Stimulated activated CD4-positive, alpha-beta T cell treated with anti-CD3 and anti-CD28 coated beads, Interleukin-1b, Interleukin-23, amount 100 ng/mL, for 1 hour (primary cell): ENCODE measurements at places on chromosomes 7 and 10.

DNA sequence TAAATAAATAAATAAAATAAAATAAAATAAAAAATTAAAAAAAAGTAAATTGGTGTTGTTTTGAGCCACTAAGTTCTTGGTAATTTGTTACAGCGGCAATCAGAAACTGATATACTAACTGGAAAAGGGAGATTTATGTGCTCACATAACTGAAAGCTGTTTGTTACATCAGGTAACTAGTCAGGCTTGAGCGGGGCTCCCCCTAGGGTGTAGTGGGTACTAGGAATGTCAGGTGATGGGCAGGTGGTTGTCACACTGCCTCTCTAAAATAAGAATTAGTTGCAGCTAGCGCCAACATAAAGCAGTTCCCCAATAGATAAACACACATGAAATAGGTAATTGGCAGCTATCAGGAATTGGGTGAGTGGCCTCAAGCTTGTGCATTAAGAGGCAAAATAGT, 1336.9 kb downstream of the XPNPEP1 start:
- DNase-seq, result no peak

GRCh38 chr7:50926049-50926448, 143.4 kb upstream of the GRB10 start:
- DNase-seq, result no peak

- no peak for DNase-seq
Measured at GRCh38 chr10:33886299-33886698, 551.8 kb upstream of the NRP1 start.

- DNase-seq, result no peak
Measured at GRCh38 chr10:58590152-58590840, 77.6 kb downstream of the BICC1 start.

DNA sequence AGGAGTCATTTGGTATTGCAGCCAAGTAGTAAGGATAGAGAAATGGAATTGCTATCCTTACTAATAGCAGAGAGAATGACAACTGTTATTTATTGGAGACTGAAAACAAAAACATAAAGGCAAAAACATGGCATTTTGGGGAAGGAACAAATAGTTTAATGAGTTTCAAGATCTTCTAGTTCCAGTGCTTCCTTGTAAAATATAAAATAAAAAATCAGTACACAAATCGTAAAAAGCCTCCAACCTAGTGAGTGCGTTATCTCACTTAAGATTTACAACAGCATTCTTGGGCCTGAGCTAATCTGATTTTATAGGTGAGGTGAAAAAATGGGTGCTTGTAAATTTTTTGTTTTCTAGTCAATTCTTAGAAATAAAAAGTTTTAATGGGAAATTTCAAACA, 3.3 kb downstream of the RBM33 start:
- no peak for DNase-seq

DNA sequence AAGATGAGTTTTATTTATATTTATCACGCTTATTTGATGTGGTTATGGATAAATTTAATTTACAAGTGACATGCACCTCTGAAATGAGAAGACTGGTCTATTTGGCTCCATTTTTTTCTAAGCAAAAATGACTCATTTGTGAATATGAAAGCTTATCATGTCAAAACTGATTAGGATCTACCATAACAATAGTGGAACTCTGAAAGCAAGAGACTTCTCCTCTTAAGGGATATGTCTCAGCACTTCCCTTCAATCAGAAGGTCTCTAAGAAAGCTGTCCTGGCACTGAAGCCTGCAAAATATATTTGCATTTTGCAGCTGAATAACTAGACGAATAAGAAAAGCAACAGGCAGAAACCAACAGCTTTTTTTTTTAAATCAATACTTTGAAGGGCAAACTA, 12.7 kb downstream of the FAS start:
- no peak for DNase-seq

- no peak for DNase-seq
Measured at GRCh38 chr7:47149208-47149839, 432.6 kb downstream of the TNS3 start.

DNA sequence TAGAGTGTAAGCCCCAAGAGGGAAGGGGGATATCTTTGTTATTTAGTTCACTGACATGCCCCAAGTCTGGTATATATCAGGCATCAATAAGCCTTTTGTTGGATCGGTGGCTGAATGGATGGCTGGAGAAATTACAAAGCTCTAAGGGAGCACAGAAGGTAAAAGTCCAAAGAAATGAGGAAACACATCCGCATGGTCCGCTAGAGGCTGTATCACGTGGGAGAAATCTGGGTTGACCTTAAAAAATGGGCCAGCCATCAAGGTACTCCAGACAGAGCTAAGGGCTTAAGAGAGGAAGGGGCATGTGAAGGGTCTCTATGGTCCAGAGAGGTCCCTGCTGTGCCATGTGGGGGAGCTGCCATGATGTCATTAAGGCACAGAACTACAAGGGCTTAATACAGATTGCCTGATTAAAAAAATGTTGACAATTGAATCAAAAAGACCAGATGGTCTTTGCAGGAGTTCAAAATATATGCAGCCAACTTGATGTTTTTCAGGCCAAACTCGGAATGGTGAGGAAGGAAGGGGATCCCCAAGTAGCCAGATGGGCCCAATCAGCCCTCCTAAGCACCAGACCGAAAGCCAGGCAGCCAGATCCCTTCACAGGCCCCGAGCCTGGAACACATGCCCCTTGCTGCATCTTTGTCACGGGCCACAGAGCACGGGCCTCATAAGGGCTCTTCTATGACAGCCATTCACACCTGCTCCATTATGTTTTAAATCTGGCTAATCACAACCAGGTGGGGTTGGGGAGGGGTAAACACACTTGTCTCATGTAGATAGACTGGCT, 31.9 kb downstream of the SCRN1 start:
- no peak for DNase-seq

- no peak for DNase-seq
Measured at GRCh38 chr7:151384352-151384697, 25.5 kb downstream of the WDR86 start.

DNA sequence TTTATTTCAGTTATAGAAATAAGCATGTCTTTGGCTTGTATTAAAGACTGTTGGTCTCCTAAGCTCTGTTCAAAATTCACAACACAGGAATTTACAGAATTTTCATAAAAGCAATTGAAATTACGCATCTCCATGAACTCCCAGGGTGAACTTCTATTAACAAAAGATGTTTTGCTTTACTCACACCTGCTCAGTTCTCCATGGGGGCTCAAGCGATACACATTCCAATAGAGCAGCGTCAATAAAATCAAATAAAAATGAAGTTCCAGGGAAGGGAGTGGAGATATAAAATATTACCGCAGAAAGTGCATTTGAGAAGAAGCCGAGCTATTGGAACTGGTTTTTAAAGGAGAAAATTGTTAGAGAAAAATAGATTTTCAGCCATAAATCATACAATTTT, 41.5 kb upstream of the ZNF438 start:
- DNase-seq, result no peak

- no peak for DNase-seq
Measured at GRCh38 chr7:826230-826917, 5.9 kb upstream of the SUN1 start.

DNA sequence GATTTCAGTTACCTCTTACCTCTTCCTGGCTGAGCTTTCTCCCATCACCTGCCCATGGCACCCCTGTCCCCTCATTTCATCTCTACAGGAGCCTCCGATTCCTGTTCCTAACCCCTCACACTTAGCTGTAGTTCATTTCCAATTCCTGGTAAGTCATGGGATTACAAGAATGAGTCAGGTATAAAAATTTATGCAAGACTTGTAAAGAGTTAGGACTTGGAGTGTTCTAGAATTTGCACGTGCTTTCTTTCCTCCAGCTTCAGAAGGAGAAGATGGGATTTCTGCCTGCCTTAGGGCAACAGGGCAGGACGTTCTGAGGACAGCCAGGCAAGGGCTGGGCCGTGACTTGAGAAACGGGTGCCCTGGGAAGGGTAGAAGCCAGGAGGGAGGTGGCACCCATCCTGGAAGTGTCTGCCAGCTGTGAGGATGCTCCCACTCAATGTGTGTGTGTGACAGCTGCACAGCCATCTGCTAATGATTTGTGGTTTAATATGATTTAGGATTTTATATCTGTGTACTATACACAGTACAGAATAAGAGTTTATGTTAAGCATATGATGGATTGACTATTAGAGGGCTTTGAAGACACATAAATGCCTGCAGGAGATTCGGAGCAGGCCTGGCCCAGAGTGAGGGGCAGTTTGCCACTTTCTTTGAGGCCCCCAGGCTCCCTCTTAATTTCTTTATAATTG, 81.5 kb upstream of the VIPR2 start:
- DNase-seq, result no peak

- no peak for DNase-seq
Measured at GRCh38 chr7:2843711-2844152, 376 bp downstream of the GNA12 start.

GRCh38 chr7:128129224-128129864, 98.1 kb upstream of the LRRC4 start:
- no peak for DNase-seq

- no peak for DNase-seq
Measured at GRCh38 chr10:98384531-98385133, 30.4 kb downstream of the PYROXD2 start.

DNA sequence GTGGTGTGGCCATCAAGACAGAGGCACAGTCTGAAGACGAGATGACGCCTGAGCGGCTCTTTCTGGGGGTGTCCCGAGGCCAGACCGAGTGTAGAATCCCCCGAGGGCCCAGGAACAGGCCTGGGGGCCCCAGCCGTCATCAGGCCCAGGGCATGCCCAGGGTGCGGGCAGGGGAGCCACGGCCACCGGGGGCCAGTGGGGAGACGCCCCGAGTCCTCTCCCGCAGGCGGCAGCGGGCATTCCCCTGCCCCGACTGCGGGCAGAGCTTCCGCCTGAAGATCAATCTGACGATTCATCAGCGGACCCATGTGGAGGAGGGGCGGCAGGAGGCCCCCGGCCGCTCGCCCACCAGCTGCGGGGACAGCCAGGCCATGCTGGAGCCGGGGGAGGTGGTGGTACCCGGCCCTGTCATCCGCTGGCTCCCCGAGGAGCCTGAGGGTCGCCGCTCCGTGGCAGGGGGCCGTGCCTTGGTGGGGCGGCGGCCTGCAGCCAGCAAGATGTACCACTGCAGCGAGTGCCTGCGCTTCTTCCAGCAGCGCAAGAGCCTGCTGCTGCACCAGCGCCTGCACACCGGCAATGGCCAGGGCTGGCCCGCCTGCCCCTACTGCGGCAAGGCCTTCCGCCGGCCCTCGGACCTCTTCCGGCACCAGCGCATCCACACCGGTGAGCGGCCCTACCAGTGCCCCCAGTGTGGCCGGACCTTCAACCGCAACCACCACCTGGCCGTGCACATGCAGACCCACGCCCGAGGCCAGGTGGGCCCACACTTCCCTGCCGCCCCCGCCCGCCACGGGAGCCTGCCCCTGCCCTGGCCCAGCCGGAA, 19.7 kb downstream of the ZNF783 start:
- DNase-seq, result no peak

- no peak for DNase-seq
Measured at GRCh38 chr7:93856323-93856722, 34.2 kb downstream of the TFPI2 start.

- DNase-seq, result no peak
Measured at GRCh38 chr10:86732771-86733170, 23.6 kb upstream of the BMPR1A start.

DNA sequence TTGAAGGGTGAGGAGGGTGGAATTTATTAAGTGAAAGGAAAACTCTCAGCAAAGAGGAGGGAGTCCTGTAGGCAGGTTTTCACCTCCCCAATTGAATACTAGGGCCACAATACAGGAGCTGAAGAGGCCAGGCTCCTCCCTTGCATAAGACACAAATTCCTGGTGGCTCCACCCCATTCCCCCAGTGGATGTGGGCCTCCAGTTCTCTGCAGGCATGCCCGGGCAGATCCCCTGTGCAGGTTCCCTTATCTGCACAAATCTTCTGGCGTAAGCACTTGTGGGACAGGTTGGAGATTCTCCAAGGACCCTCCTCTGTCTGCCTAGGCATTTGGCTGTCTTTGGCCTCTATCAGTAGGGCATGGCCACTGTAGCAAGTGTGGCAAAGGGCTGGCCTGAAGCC, 847.1 kb upstream of the MBL2 start:
- no peak for DNase-seq

- DNase-seq, result no peak
Measured at GRCh38 chr10:80924063-80924952, 386.6 kb downstream of the SH2D4B start.

GRCh38 chr7:76383089-76383944, 24.5 kb upstream of the YWHAG start:
- no peak for DNase-seq

DNA sequence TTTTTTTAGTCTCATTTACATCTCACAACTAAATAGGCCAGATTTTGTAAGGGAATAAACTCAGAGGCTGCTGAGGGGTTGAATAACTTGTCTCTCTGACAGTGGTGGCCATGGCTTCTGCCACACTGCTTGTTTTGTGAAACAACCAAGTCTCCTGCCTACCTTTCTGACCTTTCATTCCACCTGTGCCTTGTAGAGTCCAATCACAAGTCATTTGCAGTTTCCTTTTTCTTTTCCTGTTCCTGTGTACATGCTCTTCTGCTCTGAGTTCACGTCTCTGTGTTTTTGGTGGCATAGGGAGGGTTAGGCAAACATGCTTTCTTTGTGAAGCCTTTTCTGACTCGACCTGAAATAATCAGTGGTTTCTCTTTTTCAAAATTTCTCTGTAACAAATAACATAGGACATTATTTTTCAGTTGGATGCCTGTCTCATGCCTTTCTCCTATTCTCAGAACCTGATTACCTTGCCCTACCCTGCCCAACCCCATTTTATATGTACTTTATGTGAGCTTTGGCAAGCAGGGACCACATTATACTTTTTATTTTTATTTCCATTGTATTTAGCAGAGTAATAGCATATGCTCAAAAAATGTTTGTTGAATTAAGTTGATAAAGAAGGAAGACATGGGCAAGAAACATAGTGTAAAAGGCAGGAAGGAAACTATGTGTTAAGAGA, 81.7 kb downstream of the HDAC9 start:
- no peak for DNase-seq

- DNase-seq, result no peak
Measured at GRCh38 chr7:17104419-17104818, 194.0 kb upstream of the AHR start.
